ENCODE measurements at places on chromosomes 1 and 21. TPM values are rescaled to one million over a fixed set of nuclear protein-coding genes. Genes with fewer than 3 reads are reported as not detected.

FCRL2 gene
- total RNA-seq, result not detected

TNN gene
- not detected for total RNA-seq

GRCh38 chr1:29519108-29519787 lies 282.9 kb downstream of the PTPRU start:
- peaks cover 5% of the 10 kb centered on the region for H3K27me3 ChIP-seq
- no peak overlapping the region for H3K27ac ChIP-seq
- no peaks in the 10 kb centered on the region for H3K36me3 ChIP-seq
- H3K4me1 ChIP-seq, result peaks cover 5% of the 10 kb centered on the region
- H3K4me3 ChIP-seq, result no peak overlapping the region
- no peak for DNase-seq

- no peak overlapping the region for H3K27ac ChIP-seq
- H3K4me1 ChIP-seq, result no peaks in the 10 kb centered on the region
- no peak for DNase-seq
- no peaks in the 10 kb centered on the region for H3K27me3 ChIP-seq
Measured at GRCh38 chr21:42278451-42279149, 36.6 kb downstream of the TFF3 start.

DNA sequence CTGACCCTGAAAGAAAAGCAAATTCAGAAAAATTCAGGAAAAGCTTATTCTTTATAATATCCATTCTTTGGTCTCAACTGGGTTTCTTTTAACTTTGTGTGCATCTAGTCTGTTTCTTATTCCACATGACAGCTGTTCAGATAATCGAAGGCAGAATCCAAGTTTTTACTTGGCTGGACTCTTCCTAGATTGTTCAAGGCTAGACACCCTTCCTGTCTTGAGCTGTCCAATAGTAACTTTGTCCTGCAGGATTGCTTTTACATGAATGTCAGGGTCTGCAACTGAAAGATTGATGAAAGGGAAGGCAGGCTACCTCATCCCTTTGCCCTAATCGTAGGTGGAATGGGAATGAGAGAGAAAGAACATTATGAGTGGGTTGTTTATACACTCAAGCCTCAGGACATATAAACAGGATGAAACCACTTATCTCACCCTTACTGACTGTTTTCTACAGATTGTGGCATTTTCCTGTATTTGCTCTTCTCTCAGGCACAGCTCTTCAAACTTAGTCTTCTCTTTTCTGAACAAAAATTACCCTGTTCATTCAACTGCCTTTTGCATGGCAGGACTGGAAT lies 76.9 kb downstream of the LEPR start:
- H3K4me3 ChIP-seq, result no peak overlapping the region
- H3K27me3 ChIP-seq, result no peaks in the 10 kb centered on the region
- no peak for DNase-seq
- H3K4me1 ChIP-seq, result no peaks in the 10 kb centered on the region
- no peak overlapping the region for H3K27ac ChIP-seq
- no peaks in the 10 kb centered on the region for H3K36me3 ChIP-seq

DNA sequence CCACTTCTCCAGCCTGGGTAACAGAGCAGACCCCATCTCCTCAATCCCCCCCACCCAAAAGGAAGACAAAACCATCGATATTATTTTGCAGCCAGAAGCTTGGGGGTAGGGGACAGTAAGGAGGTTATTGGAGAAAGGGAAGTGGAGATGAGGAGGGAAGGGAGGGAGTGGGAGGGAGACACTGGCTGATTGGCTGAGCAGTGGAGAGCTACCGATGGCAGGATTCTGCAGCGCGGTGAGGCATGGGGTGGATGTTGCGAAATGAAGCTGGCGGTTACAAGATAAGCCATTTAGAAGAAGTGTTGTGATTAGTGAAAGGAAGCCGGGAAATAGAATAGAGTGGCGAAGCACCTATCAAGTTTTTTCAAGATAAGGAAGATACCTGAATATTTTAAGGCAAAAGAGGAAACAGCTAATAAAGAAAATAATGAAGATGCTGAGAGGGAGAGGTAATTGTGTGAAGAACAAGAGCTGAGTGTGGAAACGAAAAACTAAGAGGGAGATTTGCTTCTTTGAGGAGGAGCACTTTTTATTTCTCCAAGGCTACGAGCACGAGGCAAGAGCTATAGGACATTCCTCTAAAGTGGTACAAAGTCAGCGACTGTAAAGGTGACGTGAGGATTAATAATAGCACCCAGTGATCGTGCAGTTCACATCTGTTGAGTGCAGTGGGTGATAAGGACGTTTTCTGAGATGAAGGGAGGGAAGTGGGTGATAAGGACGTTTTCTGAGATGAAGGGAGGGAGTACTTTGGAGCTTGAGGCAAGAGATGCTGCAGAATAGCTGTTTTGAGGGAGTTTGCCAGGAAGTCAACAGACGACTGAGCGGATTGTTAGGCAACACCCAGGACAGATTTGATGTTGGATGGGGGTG lies 103.2 kb upstream of the KIF26B start:
- H3K4me3 ChIP-seq, result no peak overlapping the region
- no peaks in the 10 kb centered on the region for H3K36me3 ChIP-seq
- no peak for DNase-seq
- no peaks in the 10 kb centered on the region for H3K4me1 ChIP-seq
- H3K27me3 ChIP-seq, result no peaks in the 10 kb centered on the region
- no peak overlapping the region for H3K27ac ChIP-seq
